ENCODE measurements at places on chromosomes 16 and 17.

GRCh38 chr17:50661348-50661747, 26.7 kb downstream of the ABCC3 start:
- DNase-seq, result no peak

DNA sequence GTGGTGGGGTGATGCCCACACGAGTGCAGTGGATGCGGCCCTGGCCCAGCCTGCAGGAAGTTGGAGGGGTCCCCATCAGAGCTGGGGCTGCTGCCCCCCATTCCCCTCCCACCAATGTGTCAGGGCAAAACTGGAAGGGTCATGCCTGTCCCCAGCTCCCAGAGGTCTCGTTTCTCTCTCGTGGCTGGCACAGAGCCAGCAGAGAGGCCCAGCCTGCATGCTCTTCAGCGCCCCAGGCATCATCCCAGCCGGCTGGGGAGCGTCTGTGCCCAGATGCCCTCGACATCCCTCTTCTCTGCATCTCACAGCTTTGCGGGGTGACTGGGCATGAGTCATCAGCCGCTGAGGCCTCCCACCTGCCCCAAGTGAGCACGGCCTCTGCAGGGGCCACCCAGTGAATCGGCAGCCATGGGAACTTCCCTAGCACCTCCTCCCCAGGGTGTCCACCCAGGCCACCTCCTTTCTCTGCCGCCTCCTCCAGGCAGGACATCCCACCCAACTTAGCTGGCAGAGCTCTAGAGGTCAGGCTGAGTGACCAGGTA, 9.8 kb upstream of the CSNK1D start:
- no peak for DNase-seq

DNA sequence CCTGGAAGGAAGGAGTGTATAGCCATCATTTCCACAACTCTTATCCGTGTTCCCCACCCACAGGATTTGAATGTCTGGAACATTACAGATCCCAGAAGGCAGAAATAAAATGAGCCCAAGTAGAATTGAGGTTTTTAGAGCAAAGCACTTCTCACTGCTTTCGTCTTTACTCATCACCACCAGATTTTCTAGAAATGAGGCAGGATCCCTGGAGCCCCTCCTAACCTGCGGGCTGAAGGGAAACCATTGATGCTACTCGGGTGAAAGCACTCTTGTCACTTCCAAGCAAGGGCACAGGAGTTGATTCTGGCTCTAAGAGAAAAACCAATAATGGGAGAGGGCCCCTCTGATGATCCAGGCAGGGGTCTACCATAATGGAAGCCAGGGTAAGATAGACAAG, 2.8 kb upstream of the ALDOC start:
- DNase-seq, result no peak

GRCh38 chr17:74520016-74520434, 11.2 kb downstream of the CD300LB start:
- DNase-seq, result no peak

- peak; percentile 48 for DNase-seq
Measured at GRCh38 chr16:2473999-2474876, 689 bp upstream of the TBC1D24 start.

GRCh38 chr17:66810951-66811682, 23.8 kb upstream of the CACNG5 start:
- no peak for DNase-seq

- no peak for DNase-seq
Measured at GRCh38 chr17:35931794-35932425, 1.3 kb upstream of the RDM1 start.

DNA sequence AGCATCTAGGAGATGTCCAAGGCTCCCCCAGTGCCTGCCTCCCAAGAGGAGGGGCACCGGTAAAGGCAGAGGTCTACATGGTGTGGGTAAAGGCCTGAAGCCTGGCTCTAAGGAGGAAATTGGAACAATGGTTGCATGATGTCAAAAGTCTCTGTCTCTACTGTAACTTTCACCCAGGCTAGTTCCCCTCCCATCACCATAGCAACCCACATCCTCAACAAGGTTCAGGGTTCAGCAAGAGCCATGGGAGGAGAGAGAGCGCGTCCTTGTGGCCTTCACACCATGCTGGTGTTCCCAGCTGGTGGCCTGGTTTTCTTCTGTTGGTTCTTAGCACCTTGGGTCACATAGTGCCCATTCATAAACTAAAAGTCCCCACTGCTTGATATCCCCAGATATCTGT, 196.7 kb upstream of the CDH5 start:
- no peak for DNase-seq

DNA sequence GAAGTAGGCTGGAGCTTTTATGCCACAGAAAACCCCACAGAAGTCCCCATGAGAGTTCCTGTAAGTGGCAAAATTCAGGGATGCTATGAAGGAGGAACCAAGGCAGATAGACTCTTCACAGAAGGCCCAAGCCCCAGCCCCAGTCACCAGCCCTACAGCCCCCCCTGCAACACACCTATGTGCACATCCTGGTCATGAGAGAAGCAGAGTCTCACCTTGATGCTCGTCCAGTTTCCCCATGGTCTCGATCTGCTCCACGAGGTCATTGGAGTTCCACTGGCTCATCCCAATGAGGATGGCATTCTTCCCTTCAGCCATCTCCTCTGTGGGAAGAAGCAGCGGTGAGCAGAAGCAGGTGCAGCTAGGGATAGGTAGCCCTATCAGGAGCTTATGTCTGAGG, 31.2 kb downstream of the PITPNM3 start:
- DNase-seq, result no peak

Measured in immature natural killer cell (primary cell).